ENCODE measurements at places on chromosomes 6 and 20.
A peak's percentile ranks its signal among the peaks of the same experiment; 100 is the strongest.

DNA sequence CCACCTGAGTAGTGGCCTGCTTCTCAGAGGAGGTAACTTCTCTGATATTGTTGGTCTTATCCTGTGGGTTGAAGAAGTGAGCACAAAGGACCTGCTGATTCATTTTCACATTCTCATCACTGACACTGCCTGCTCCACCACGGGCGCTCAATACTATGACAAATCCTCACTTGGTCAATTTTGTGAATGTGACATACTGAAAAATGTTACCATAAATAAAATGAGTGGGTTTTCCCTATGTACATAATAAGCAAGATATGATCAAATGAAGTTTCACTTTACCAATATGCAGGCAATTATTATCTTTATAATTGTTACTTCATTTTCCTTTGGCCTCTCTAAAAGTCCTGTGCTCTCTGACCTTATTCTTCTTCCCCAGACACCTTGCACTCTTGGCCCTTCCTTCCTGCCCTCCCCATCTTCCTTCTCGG is 71.5 kb upstream of the RIPOR2 start:
- no peak for DNase-seq

GRCh38 chr6:170286246-170286933 is 4.5 kb downstream of the DLL1 start:
- DNase-seq, result peak; percentile 45

DNA sequence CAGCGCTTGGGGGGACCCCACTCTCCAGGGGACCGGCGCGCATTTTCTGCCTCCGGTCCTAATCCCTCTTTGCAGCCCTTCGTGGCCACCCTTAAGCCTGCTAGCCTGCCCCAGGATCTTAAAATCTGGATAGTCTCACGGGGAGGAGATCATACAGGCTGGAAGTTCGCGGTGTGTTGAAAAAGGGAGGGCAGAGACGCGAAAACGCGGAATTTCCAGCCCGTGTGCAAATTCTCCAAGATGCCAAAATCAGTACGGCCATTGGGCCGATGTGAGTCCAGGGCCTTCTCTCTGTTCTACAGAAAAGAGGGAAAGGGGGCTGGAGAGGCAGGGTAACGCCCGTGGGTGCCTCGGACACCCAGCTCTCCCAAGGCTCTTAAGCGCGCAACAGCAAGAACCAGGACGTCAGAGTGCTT is 9.4 kb downstream of the NR2E1 start:
- no peak for DNase-seq

- no peak for DNase-seq
Observed at GRCh38 chr6:51684603-51685002, 402.8 kb downstream of the PKHD1 start.

- DNase-seq, result no peak
Observed at GRCh38 chr6:103027271-103027931, 1633.9 kb downstream of the GRIK2 start.

GRCh38 chr20:57308451-57309271 is 20.9 kb upstream of the SPO11 start:
- DNase-seq, result no peak

DNA sequence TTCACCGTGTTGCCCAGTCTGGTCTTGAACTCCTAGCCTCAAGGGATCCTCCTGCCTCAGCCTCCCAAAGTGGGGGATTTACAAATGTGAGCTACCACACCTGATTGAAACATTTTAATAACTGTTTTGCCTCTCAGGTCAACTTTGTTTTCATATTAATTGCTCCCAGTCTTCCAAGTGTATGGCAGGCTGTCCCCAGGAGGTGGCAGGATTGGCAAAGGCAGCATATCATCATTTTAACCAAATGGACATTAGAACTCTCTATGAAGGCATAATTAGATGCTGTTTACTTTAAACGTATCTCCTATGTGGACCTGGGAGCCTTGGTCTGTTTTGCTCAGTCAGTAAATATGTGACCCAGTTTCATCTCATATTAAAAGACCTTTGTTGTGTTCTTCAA is 59.2 kb upstream of the CSE1L start:
- DNase-seq, result no peak

DNA sequence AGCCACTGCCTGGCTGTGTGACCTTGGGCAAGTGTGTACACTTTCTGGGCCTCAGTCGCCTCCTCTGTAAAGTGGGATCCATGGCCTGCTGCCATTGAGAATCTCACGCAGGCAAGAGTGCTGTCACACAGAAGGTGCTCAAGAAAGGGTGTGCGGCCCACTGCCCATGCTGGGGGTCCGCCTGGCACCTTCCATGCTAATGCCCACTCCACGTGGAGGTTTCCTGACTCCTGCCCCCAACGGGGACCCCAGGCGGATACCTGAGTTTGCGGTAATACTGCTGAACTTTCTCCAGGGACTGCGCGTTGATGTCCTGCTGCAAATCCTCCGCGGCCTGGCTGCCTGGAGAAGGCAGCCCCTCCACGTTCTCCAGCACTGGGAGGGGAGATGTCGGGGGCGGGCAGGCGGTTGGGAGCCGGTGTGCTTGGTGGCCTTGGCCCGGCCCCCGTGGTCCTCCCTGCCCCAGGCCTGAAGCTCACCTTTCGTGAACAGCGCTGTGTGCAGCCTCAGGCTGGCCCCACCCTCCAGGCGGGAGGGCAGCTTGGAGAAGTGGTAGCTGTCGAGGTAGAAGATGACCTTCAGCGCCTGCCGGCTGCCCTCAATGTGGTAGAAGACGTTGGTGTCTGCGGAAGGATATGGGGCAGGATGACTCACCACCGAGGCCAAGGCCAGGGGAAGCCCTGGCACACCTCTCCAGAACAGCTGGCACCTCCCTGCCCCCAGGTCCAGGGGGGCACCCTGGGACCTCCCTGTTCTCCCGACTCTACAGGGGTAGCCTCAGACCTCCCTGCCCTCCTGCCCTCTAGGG is 195.6 kb downstream of the PREX1 start:
- DNase-seq, result no peak

DNA sequence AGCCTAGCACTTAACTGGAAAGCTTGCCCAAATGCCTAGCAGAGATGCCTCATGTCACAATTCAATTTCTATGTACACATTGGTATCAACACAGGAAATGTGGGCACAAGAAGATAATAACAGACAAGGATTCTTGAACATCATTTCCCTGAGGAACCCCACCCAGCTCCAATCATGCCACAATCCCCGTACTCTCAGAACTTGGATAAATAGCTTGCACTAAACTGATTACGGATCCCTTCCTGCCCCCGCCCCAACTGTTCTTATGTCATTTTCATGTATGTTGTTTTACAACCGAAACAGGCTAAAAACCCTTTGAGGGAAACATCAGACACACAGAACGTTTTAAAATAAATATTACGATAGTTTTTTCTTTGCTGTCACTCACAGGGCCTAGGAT is 87.1 kb downstream of the BACH2 start:
- no peak for DNase-seq

DNA sequence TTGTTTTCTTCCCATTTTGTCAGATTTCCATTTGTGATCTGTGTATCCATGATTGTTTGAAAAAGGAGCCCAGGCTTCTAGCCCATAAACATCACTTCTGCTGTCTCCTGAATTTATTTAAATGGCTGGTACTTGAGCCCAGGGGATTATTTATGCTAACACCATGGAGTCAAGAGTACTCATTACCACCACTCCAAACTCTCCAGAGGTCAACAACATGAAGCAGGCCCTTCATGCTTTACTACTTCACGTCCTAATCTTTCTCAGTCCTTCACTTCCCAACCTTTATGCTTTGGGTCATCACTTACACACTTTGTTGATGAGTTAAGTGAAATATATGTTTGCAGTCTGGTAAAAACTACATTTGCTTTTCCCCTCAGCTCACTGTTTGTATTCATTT is 247.8 kb downstream of the BMP2 start:
- DNase-seq, result no peak

DNA sequence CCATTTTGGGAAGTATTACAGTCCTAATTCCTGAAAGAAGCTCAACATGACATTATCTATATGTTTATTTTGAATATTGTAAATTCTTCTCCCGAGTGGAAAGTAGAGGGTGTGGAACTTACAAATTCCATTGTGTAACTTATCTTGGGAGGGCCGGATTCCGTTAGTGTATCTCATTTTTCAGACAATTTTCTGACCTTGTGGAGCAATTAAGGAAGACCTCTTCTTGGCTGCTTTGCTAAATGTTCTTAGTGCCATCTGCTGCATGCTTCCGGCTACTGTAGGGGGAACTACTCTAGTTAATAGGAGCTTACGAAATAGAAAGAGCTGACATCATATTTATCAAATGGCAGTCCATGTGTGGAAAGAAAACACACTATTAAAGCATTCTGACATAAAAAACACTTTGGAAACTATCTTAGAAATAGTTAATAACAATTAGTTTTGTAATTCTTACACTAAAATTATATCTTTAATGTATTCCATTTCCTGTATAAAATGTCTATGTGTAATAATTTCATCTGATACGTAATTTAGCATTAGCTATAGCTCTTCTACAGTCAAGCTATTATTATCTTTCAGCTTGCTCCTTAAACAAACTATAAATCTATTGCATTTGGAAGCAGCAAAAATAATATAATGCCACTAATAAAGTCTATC is 41.5 kb upstream of the KCNQ5 start:
- peak; percentile 66 for DNase-seq

- DNase-seq, result no peak
Observed at GRCh38 chr20:37120497-37120896, 24.7 kb upstream of the RBL1 start.

- no peak for DNase-seq
Observed at GRCh38 chr6:155077784-155078183, 82.7 kb downstream of the TIAM2 start.

DNA sequence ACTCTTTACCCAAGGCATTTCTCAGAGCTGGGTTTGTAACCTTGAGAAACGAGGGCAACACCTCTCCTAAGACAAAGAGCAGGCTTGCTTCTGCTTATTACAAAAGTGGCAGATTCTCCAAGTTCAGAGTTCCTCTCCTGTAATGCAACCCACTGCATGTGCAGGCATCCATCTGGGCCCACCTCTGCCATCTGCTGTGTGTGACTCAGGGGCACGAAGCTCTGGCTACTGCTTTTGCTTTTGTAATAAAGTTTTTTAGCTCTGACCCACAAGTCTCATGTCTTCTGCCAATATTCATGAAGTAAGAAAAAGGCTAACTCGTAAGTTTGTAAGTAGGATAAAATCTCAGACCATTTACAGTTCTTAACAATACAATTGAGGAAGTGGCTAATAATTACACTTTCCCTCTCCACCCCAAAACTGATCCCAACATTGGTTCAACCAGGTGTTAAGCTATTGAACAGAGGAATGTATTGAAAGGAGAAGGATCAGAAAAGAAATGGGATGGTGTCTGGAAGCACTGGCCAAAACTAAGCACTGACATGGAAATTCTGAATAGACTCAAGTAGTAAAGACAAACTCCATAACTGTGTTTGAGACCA is 51.7 kb upstream of the SMLR1 start:
- DNase-seq, result no peak

- DNase-seq, result no peak
Observed at GRCh38 chr6:1135726-1136414, 176.0 kb upstream of the FOXQ1 start.

DNA sequence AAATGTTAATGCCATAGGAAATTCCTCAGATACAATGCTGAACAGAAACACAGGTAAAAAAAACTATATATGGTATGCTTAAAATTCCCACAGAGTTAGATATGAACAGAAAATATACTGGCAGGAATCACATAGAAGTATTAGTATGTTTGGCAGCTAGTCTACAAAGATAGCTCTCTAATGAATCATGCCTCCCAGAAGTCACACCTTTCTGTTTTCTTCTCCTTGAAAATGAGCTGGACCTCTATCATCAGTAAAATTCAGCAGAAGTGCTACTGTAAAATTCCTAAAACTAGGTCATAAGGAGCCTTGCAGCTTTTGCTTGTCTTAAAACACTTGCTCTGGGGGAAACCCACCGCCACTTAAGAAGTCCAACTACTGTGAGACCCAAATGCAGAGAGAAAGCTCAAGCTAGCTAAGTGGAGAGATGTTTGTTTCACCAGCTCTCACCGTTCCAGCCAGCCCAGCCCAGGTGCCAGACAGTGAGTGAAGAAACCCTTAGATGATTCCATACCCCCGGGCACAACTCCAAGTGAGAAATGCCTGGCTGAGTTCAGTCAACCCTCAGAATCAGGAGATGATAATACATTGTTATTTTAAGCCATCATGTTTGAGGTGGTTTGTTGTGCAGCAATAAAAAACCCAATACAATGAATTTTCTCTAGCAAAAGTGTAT is 43.0 kb downstream of the TSPYL4 start:
- DNase-seq, result no peak

- DNase-seq, result peak; percentile 90
Observed at GRCh38 chr20:61118429-61119224, 133.4 kb upstream of the CDH4 start.

- no peak for DNase-seq
Observed at GRCh38 chr6:12941422-12941821, 224.9 kb downstream of the PHACTR1 start.

DNA sequence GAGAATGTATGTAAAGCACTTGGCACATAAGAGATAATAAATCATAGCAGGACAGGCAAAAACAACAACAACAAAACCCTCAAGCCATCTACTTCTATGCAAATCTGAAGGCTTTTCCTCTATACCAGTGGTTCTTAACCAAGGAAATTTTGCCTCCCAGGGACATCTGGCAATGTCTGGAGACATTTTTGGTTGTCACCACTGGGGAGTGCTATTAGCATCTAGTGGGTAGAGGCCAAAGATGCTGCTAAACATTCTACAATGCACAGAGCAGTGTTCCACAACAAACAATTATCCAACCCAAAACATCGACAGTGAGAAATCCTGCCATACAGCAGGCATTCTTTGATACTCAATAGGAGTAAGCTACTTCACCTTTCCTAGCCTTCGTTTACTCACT is 28.2 kb downstream of the NDRG3 start:
- no peak for DNase-seq

- peak; percentile 53 for DNase-seq
Observed at GRCh38 chr6:2725999-2726567, 24.6 kb downstream of the MYLK4 start.

- DNase-seq, result no peak
Observed at GRCh38 chr20:50534567-50534966, 24.4 kb downstream of the PTPN1 start.

GRCh38 chr6:109452181-109452580 is 3.4 kb downstream of the MICAL1 start:
- DNase-seq, result no peak

- DNase-seq, result no peak
Observed at GRCh38 chr6:158999154-158999665, 792 bp downstream of the RSPH3 start.

DNA sequence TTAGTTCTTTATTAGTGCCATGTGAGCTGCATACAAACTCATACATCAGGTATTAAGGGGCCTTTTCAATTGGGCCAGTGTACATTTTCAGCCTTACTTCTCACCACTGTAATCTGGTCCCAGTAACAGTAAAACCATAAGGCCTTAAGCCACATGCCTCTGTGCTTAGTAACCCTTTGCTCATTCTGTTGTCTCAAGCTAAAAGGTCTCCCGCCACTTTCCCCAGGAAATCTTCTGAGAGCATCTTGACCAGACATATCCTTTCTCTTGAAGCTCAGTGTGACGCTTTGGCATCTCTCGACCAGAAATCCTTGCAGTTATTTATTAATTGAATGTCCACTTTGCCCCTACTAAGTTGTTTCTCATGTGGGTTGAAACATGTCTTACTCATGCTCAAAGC is 68.0 kb downstream of the CYP39A1 start:
- DNase-seq, result no peak

All from skeletal muscle cell (primary cell).